Activated CD8-positive, alpha-beta memory T cell treated with anti-CD3 and anti-CD28 coated beads for 36 hours (primary cell): ENCODE measurements at places on chromosomes 16 and 17. TPM values are rescaled to one million over a fixed set of nuclear protein-coding genes. Genes with fewer than 3 reads are reported as not detected.

CCL14 gene
- not detected for total RNA-seq

HSD17B2 gene
- not detected for total RNA-seq

HEATR9 gene
- 1.5 TPM for total RNA-seq

PERCC1 gene
- 0.34 TPM for total RNA-seq

PPY gene
- total RNA-seq, result not detected

IL17C gene
- not detected for total RNA-seq

RAB26 gene
- not detected for total RNA-seq

HOXB2 gene
- 13.4 TPM for total RNA-seq

OTOP3 gene
- total RNA-seq, result not detected

SCARF1 gene
- 1.6 TPM for total RNA-seq

KCNG4 gene
- not detected for total RNA-seq

CEP112 gene
- 2.8 TPM for total RNA-seq

LRRC37A2 gene
- 7.5 TPM for total RNA-seq

ABCC6 gene
- total RNA-seq, result not detected
